ENCODE measurements at places on chromosomes 2 and 18.

DNA sequence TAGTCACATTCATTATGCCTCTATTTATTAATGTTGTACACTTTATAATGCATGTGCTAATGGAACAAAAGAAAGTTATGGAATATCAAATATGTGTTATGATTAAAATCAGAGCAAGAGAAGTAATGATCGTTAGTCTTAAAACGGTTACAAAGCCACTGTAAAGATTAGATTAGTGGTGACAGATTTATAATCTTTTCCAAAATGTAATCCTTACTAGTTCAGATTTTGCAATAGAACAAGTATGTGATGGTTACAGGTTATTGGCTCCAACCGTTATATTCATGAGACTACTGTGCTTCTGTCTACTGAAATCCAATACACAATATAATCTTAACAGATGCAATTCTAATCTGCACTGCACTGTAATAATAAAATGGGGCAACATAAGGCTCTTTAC, 180.6 kb downstream of the ZNF521 start:
- no peak for DNase-seq

GRCh38 chr2:98293030-98293429, 53.2 kb upstream of the CNGA3 start:
- no peak for DNase-seq

- no peak for DNase-seq
Observed at GRCh38 chr2:7766088-7766722, 849.0 kb downstream of the RNF144A start.

- DNase-seq, result peak; percentile 56
Observed at GRCh38 chr2:131682122-131682944, 154.6 kb downstream of the CCDC74A start.

Data from activated T-helper 1 cell treated with anti-CD3 and anti-CD28 coated beads, Interleukin-2, amount 50 U/mL, for 16 hours (primary cell).